ENCODE measurements at places on chromosomes 11 and 22. TPM values are rescaled to one million over a fixed set of nuclear protein-coding genes. Genes with fewer than 3 reads are reported as not detected.

Gene CST6
- 2.4 TPM for total RNA-seq

Gene CCDC89
- total RNA-seq: 1.3 TPM

Gene KDELR3
- total RNA-seq: 64.2 TPM

Gene MAPK8IP2
- total RNA-seq: 1.0 TPM

Gene TTLL1
- total RNA-seq: 13.3 TPM

Gene FAM168A
- 33.8 TPM for total RNA-seq

Gene C2CD3
- 14.7 TPM for total RNA-seq

Gene SLC17A6
- not detected for total RNA-seq

Gene HIRA
- 26.0 TPM for total RNA-seq

Gene CYTH4
- total RNA-seq: not detected

Gene HSPB2
- 1.0 TPM for total RNA-seq

Gene MS4A8
- not detected for total RNA-seq

Gene APOBEC3A
- not detected for total RNA-seq

Gene TPBGL
- 0.33 TPM for total RNA-seq

Gene GUCY1A2
- total RNA-seq: 0.16 TPM

Gene PRCP
- total RNA-seq: 27.1 TPM

Gene HOATZ
- total RNA-seq: not detected

Data from mesangial cell (primary cell).